ENCODE measurements at places on chromosomes 11 and 22.

DNA sequence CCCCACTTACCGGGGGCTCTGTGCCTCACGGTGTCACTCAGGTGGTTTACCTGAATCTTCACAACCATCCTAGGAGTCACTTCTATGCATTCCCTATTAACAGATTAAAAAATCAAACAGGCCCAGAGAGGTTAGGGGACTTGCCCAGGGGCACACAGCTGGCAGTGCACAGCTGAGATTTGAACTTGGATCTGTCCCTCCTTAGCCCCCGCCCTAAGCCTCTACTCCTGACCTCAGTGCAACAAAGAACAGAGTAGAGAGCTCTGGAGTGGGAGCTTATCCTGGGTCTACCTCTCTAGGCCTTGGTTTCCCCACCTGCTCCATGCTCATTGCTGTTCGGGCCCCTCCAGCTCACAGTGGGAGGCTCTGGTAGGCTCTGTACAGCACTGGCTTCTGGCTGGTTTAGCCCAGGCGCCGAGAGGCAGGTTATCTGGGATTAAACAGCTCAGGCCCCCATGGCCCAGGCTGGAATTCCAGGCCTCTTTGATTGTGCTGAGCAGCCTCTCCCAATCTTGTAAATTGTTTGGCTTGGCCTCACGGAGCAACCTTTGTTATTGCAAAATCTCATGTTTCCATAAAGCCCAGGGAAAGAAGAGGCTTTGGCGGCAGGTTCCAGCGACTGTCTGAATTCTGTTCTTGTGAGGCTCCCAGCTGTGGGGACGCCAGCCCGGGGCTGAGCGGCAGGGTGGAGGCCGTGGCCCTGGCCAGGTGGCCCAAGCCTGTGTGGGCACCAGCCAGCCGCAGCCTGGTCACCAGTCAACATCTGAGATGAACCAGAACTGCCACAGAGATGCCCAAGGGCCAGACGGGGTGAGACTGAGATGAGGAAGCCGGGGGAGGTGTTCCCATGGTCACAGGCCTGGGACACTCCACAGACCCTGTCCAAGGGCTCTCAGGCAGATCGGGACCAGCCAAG is 28.9 kb upstream of the SHISAL1 start:
- no peak for DNase-seq

DNA sequence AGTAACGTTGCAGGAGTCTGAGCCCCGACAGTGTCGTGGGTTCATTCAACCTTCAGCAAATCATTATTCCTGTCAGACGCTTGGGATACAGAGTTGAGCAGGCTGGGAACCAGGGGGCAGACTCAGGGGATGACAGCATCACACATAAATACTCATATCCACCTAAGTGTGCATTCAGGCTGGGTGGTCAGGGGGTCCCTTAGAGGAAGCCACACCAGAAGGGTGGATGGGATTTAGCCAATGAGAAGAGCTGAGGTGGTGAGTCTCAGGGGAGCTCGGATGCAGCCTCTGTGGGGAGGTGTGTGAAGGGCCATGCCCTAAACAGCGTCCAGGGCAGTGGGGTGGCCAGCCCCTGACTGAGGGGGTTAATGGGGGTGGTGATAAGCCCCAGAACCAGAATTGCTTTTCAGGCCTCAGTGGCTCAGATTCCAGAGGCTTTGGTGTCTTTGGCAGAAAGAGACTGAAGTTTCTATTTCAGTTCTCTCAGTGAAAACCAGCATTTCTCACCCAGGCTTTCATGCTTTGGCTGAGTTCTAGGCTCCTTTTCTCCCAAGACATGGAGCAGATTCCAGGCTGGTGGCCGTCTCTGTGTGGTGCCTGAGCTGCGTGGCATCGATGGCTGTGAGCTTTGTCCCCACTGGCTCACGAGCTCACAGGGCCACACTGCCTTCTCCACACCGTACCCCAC is 83.9 kb upstream of the CLDN5 start:
- DNase-seq: no peak

DNA sequence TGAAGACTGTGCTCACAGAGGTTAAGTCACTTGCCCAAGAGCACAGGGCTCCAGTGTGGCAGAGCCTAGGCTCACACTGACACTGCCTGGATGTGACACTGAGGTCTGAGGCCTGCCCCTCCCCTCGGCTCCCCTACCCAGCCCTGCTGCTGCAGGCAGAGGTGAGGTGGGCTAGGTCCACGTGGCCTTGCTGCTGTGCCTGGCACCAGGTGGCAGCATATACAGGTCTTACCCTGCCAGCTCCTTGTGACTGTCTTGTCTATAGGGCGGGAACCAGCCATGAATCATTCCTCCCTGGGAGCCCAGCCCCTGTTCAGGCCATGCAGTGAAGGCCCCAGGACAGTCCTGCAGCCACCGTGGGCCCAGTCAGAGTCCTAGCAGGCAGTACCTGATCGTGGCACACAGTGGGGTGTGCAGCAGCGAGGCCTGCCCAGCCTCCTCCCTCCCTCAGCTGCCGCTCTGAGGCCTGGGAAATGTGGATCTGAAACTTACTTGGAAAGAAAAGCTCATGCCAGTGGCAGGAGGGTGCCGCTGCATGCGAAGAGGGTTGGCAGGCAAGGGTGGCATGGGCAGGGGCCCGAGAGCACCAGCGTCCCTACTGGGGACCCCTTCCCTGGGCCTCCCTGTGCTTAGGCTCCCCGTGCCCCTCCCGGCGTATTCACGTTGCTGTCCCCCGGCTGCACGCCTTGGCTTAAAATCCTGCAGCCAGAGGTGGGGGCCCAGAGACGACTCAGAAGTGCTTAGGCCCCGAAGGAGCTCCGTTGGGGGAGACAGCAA is 1.2 kb upstream of the CERK start:
- no peak for DNase-seq

DNA sequence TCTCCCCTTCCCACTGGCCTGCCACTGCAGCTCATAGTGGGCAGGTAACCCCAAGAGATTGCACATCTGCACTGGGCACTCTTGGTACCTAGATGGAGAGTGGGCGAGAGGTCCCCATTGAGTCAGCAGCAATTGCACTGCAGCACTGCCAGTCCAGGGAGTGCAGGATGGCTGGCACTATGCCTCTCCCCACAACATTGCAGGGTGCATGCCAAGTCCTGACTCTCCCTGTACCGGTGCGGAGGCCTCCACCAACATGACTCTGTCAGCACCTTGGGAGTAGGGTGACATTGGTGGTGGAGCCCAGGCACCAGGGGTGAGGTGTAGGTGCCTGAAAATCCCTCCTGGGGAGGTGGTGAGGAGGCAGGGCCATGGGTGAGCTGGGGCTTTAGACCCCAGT is 82.2 kb downstream of the TRAF6 start:
- no peak for DNase-seq

DNA sequence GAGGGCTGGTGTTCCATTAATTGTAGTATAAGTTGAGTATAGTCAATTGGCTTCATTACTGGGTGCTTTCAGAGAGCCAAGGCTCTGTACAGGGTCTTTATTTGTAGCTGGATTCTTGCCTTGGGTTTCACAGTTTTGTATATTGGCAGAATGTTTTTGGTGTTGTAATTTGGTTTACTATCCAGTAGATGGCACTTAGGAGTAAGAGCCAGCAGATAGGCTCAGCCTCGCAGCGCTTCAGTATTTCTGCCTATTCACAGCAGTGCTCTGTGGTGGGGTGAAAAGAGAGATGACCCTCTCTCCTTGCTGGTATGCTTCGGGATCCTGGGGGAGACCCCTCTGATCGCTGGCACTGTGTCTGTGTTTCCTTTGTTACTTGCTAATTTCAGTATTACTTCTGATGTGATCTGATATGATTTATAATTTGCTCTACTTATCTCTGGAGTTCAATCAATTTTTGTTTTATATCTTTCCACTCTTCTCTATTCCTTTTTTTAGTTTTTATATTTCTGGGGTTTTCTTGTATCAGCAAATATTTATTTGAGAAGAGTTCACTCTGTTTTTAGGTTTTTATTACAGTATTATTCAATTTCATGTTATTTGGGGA is 52.2 kb downstream of the ANO5 start:
- no peak for DNase-seq

DNA sequence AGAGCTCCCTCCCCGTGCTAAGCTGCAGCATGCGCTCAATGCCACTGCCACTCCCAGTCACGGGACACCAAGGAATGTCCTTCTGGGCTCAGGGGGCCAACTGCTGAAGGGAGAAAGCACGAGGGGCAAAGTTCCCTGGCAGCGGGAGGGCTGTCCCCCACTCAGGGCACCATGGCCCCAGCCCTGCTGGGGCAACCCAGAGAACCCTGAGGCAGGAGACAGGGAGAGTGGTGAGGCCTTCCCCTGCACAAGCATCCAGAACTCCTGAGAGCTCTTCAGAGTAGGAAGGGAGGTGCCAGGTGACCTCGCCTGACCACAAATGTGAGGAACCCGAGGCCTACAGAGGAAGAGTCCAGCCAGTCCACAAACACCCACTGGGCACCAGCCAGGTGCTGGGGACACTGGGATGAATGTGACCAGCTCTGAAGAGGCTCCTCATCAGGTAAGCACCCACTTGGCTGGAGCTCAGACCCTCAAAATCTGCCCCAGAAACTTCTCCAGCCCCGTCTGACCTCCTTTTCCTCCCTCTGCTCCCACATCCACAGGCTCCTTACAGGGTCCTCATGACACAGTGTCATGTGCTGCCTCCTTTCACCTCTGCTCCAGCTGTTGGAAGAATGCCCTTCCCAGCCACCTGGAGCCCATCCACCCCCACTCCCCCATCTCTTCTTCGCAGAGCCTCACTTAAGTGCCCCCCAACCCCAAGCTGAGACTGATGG is 15.6 kb downstream of the GDPD5 start:
- no peak for DNase-seq

- DNase-seq: no peak
These were observed 35.4 kb upstream of the BRSK2 start for GRCh38 chr11:1354125-1354938.

- no peak for DNase-seq
These were observed 24.1 kb upstream of the CLNS1A start for GRCh38 chr11:77661670-77662069.

- DNase-seq: no peak
These were observed 135.2 kb downstream of the MAML2 start for GRCh38 chr11:96207459-96208449.

DNA sequence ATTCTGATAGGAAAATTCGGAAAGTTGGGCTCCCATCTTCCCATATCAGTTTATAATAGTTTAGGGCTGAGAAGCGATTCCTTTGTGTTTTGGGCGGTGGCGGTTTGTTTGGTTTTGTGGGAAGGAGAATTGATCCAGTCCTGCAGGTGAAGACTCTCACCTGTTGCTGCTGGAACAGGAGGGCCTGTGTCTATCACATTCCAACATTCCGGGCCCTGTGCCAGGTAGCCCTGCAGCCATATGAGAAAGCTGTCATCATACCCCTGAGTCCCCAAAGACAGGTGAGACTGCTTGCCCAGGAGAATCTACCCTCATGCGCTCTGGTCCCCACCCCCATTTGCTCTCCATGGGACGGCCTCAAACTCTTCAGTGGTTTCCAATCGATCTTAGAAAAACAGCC is 62.1 kb downstream of the TRAF6 start:
- no peak for DNase-seq

- no peak for DNase-seq
These were observed 11.5 kb upstream of the KCTD14 start for GRCh38 chr11:78034623-78035022.

GRCh38 chr22:48258064-48258701 is 1495.7 kb downstream of the TBC1D22A start:
- no peak for DNase-seq

DNA sequence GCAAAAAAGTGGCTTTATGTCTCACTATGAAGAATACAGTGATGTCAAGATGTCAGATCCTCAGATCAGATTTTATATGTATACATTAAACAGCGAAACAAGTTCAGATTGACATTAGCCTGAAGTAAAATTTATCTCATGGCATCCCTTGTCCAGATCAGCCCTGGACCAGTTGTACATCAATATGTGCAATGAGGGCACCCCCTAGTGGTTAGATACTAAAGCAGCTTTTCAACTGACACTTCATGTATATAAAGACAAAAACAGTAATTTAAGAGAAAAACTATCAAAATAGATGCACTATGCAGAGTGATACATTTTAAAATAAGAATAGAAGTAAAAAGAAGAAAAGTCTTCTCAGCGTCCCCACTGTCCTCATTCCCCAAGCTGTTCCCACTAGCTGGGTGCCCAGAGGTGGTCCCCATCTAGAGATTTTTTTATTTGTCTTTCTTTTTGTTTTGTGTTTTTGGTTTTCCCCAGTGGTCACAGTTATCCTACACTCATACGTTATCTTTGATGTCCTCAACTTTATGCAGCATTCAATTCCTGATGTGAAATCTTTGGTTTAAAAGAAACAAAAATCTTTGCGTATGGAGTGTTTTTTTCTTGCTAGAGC is 2193.4 kb upstream of the RAG2 start:
- peak; percentile 23 for DNase-seq

GRCh38 chr22:40418366-40419201 is 48.2 kb downstream of the SGSM3 start:
- DNase-seq: peak; percentile 44

- no peak for DNase-seq
These were observed 201.0 kb downstream of the BARX2 start for GRCh38 chr11:129576652-129577051.

GRCh38 chr11:134079317-134079716 is 10.4 kb downstream of the JAM3 start:
- DNase-seq: no peak

DNA sequence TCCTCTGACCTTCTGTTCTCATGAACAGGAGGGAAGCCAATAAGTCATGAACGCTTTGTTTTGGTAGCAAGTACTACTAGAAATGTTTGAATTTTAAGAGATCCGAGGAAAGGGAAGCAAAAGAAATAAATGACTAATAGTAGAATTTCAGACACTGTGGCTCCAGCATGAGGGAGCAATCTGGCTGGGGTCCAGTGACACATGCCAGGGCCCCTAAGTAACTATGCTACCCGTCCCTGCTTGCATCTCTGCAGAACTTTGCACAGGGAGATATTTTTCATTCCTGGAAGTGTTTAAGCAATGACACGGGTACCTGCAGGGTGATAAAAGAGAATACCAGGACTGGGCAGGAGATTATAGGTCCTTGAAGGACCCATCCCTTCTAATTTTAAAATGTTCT is 7.3 kb upstream of the ADAMTS8 start:
- no peak for DNase-seq

GRCh38 chr11:57340039-57340615 is 2.0 kb downstream of the P2RX3 start:
- DNase-seq: no peak

DNA sequence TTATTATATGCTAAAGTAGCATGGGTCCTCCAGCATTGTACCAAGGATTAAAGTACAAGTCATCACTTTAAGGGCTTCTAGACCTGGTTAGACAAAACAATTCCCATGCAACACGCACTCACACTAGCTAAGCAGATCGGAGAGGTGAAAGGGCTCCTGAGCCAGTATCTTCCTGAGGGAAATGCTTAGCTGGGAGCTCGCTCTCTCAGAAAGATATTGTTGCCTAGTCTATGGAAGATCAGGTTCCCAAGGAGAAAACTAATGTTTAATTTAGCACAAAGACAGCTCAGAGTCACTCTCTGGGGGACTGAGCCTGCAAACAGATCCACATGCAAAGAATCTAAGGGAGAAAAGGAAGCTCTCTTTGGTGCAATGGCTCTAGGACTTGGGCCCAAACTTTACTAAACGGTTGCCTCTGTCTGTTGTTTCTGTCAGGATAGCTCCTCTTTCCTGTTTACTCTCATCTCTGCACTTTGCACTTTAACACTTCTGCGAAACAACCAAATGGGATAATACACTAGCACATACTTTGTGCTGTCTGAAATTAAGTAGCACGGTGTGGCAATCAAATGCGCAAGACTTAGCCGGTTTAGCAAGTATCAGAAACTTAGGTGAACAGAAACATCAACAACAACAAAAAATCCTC is 10.7 kb downstream of the MAML2 start:
- DNase-seq: no peak

- no peak for DNase-seq
These were observed 41.7 kb upstream of the LMO2 start for GRCh38 chr11:33933602-33934001.

GRCh38 chr22:30920407-30920806 is 48.2 kb downstream of the MORC2 start:
- no peak for DNase-seq

Data from left renal pelvis (tissue), 4 donors.